ENCODE measurements at places on chromosomes 7 and 10.

DNA sequence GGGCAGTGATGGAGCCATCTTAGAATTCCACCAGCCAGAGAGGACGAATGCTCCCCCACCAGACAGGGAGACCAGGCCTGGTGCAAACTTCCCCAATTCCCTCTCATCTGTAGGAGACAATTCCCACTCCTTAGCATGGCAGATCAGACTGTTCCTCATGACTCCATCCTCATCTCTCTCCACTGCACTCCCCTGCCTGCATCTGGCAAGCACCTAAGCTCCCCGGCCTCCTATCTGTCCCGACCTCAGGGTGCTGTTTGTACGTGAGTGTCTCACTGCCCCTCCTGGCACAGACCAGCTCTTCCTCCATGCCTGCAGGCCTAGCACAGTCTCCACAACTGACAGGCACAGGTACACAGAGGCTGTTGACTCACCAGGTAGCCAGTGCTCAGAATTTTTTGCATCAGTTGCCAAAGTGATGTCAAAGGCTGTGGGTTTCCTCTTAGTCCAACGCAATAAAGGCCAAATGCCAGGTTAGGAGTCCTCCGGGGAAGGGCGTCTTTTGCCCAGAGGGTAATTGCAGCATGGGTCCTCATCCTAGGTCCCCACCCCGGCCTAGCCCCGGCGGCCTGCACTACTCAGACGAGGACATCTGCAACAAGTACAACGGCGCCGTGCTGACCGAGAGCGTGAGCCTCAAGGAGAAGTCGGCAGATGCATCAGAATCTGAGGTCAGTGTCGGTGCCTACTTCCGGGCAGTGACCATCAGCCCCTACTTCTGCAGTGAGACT, 436.8 kb upstream of the FOXK1 start:
- DNase-seq: no peak

GRCh38 chr10:51920672-51921071, 221.3 kb upstream of the CSTF2T start:
- no peak for DNase-seq

DNA sequence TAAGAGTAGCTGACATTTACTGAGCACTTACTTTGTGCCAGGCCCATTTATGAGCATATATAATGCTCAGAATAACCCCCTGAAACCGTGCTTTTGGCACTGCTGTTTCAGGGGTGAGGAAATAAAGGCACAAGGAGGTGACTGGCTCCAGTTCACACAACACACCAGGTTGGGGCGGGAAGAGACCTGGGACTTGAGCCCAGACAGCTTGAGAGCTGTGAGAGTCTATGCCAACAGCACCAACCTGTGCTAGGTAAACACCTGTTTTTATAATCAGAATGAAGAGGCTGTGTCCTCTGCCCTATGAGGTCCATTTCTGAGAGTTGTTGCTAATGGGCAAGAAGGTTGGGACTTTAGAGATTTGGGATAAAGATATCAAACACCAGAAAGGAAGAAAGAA, 8.8 kb upstream of the AZGP1 start:
- DNase-seq: no peak

GRCh38 chr7:112452102-112452888, 2.0 kb downstream of the IFRD1 start:
- DNase-seq: peak; percentile 81

DNA sequence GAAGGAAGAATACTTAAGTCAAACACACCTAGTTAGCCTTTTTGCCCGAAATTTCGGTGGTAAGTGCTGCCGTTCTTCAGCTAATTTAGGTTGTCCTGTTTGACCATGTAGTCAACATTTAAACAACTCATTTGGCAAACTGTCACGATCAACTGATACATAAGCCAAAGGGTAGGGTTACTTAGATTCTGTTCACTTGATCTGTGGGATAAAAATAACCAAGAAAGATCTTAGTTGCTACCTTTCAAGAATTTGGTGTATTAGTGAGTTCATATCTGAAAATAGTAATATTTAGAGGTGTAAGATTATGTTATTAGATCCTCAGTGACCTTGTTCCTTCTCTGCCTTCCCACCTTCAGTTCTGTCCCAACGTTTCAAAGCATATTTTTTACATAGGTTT, 2.0 kb downstream of the TNKS2 start:
- DNase-seq: no peak

DNA sequence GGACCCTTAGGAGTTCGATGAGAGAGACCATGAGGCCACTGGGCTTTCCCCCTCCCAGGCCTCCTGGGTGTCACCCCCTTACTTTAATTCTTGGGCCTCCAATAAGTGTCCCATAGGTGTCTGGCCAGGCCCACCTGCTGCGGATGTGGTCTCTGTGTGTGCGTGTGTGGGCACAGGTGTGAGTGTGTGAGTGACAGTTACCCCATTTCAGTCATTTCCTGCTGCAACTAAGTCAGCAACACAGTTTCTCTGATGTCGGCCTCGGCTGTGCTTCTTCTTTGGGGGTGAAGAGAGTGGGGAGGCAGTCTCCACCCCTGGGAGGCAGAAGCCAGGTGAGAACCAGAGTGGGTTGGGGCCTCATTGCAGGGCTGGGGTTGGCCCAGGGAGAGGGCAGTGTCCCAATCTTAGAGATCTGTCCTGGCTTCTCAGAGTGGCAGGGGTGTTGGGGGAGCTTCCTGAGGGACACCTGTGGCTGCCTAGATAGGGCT, 1.5 kb downstream of the PVRIG start:
- DNase-seq: no peak

DNA sequence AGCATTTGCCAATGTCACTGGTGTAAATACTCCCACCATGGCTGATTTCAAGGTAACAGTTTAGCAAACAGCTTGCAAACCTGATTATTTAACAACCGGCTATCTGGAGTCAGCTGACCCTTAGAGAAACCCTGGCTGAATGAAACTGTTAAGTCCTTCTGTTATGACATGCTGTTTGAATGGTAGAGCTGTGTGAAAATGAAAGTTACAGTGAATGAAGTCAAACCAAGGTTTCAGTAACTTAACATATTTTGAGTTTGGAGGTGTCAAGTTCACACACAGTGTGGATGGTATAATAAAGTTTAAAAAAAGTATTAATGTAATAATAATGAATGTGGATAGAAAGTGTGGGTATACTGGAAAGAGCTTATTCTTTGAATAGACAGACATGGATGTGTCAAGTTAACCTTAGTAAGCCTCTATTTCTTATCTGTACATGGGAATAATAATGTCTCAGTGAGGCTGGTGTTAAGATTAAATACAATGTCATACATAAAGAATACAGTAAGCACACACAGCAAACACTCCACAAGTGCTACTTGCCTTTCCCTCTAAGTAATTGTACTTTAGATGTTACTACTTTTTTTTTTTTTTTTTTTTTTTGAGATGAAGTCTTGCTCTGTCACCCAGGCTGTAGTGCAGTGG, 150.4 kb downstream of the TAX1BP1 start:
- DNase-seq: no peak
